DND-41 (cell line): ENCODE measurements at places on chromosomes 7 and 10.

DNA sequence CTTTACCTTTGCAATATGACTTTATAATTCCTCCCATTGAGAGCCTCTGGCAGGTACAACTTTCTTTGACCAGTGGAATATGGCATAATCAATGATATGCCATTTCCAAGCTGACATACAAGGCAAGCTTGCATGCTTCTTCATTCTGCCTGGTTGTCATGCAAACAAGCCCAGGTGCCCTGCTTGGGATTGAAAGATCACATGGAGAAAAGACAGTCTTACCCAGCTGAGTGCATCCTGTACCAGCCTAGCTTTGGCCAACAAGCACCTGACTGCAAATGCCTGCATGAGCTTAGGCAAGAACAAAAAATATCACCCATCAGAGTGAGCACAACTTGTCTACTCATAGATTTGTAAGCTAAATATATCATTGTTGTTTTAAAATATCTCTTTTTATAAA lies 82.9 kb upstream of the KCND2 start:
- DNase-seq, result no peak

- DNase-seq, result peak; percentile 39
These were observed 37.5 kb downstream of the AHCYL2 start for GRCh38 chr7:129262324-129262723.

- DNase-seq, result no peak
These were observed 561.1 kb downstream of the TCERG1L start for GRCh38 chr10:130750441-130750840.

DNA sequence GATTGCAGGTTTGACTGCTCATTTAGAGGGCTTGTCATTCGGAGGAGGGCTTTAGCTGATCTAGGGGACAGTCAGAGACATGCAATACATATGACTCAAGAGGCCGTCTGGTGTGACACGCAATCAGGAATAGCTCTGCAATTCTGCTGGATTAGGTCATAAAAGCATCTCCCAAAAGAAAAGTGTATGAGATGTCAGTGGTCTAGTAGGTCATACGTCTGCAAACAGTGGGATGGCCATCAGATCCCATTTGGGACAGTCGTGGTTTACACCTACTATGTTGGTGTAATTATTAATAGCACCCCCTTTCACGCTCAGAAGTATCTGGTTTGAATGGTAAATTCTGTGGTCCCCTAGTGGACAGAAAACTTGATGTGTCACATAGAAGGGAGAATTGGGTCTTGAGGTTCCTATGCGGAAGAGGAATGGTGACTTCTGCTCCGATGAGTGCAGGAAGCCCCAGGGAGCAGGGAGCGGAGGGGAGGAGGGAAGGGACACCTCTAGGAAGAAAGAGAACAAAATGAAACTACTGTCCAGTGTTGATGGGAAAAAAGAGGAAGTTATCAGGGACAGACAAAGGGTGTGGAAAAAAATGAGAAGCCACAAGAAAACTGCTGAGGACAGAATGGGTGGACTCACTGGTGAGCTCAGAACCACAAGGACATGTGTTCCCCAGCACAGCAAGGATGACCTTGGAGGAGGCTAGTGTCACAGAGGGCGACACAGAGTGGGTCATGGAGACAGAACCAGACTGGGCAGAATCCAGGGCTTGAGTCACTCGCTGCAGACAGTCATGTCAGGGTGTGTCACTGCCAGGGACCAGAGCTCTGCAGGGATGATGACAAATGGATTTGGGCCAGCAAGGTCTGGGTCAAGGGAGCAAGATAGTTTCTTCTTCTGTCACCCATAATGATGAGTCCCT lies 59.9 kb downstream of the MAP3K8 start:
- DNase-seq, result no peak

GRCh38 chr7:74505471-74506324 lies 52.0 kb downstream of the GTF2IRD1 start:
- no peak for DNase-seq
